Smooth muscle cell of the brain vasculature (primary cell): ENCODE measurements at places on chromosomes 11 and 22.

GRCh38 chr11:68282141-68282860, 10.5 kb upstream of the C11orf24 start:
- no peak for DNase-seq

DNA sequence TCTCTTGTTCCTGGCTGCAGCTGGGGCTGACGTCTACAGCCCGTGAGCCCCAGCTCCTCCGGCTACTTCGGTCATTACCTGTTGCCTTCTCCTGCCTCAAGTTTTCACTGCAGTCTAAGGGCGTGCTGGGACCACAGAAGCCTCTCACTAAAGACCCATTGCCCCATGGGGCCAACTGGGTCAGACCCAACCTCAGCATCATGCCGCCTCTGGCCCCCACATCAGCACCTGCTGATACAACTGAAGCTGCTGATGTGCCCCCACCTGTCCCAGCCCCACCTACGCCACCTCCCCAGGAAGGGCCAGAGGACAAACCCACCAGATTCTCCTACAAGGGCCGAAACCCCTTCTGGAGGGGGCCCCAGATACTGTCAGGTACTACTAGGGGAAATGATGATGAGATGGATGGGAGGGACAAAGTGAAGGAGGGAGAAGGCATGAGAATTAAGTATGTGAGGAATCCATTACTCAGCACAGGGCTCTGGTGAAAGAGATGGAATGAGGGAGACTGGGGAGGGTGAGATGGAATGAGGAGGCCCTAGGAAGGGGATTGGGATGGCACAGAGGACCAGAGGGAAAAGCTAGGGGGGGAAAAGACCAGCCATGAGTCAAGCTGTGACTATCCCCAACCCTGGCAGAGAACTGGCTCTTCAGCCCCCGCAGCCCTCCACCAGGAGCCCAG, 5.1 kb downstream of the C11orf42 start:
- no peak for DNase-seq

DNA sequence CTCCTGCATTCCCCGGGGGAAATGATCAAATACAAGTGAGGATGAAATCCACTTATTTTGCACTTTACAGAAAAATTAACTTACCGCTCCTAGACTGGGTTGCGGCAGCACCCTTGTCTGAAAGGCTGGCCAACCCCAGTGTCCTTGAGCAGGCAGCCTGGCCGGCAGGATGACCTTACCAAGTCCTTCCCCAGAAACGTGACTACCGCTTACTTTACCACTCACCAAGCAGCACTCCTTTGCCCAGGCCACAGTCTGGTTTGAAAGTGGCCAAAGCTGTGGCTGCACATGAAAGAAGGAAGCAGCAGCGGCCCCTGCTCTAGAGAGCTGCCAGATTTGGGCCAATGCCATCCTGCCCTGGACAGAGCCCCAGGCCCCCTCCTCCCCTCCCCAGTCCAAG, 20.3 kb downstream of the MYH9 start:
- DNase-seq: no peak

DNA sequence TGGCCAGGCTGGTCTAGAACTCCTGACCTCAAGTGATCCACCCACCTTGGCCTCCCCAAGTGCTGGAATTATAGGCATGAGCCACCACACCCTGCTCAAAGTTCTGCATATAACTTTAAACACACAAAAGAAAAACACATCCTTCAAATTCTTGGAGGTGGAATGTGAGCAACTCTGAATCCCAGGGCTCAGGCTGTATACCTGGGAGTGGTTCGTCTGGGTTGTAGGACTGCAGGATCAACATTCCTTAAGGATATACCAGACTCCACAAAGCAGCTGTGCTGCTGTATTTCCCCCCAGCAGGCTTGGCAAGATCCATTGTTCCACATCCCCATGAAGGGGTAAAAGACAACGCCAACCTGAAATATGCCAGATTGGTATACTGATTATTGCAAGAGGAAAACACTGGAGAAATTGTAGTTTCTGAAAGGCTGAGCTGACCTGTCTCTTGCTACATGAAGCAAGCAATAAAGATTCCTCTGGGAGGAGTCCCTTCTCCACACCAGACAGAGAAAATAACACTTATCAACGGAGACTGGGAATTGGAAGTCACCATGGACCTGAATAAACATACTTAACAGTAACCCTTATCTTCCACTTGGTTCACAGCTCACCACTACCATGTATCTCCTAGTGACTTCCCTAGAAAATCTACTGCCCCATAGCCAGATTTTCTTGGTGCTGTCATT, 12.2 kb upstream of the RPS3 start:
- DNase-seq: no peak

DNA sequence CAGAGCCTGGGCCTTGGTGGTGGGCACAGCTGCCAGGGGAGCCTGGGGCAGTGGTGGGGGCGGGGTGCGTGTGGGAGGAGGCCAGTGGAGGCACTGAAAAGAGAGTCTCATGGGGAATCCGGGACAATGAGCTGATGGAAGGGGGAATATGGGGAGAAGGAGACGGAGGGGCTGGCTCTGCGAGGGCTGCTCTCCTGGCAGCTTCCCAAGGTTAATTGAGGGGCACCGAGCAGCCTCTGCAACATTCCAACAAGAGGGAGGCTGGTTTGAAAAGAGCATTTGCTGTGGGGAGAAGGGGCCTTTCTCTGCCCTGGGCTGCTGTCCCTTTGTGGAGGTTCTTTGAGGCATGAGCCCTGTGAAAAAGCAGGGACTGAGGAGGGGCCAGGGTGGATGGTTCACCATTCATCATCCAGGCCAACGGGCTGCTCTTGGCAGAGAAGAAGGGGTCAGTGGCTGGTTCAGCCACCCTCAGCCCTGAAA, 9.4 kb upstream of the IGSF9B start:
- no peak for DNase-seq

- DNase-seq: no peak
Measured at GRCh38 chr11:36248436-36248835, 40.8 kb downstream of the COMMD9 start.

DNA sequence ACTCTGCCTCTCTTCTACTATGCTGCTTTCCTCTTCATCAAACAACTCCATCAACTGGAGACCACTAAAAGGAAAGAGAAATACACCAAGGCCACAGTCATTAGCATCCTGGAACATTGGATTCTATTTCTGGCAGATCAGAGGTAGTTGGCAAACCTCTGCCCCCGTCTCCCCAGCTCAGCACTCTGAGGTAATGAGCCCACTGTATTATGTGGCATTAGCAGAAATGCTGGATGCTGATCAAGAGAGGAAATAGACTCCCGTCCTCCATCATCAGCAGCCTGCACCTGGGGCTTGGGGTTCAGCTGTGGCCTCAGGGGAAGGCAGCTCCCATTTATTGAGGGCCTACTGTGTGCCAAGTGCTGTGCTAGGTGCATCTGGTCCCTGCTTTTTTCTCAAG, 9.0 kb upstream of the RASD2 start:
- DNase-seq: no peak

DNA sequence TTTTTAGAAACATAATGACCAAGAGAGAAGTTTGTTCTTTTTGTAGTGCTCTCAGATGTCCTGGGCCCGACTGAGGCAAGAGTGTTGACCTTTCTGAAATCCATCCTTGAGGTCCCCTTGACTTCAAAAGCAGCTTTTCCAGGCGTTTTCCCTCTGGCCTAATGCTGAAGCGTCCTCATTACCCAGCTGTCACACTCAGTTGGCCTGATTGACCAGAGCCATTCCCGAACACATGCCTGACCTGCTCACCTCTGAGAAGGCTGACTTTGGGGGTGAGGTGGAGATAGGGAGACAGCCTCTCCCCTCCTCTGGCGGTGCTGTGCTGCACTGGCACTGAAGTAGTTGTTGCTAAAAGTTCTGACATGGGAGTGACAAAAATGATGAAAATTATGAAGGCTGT, 66.9 kb downstream of the ALX4 start:
- no peak for DNase-seq

GRCh38 chr11:120147950-120148270, 10.0 kb upstream of the TRIM29 start:
- DNase-seq: no peak

GRCh38 chr11:62433904-62434276, 15.1 kb downstream of the SCGB1A1 start:
- no peak for DNase-seq

GRCh38 chr11:37230865-37231264, 632.8 kb upstream of the RAG2 start:
- no peak for DNase-seq

- no peak for DNase-seq
Measured at GRCh38 chr11:32643526-32643925, 59.9 kb downstream of the EIF3M start.

DNA sequence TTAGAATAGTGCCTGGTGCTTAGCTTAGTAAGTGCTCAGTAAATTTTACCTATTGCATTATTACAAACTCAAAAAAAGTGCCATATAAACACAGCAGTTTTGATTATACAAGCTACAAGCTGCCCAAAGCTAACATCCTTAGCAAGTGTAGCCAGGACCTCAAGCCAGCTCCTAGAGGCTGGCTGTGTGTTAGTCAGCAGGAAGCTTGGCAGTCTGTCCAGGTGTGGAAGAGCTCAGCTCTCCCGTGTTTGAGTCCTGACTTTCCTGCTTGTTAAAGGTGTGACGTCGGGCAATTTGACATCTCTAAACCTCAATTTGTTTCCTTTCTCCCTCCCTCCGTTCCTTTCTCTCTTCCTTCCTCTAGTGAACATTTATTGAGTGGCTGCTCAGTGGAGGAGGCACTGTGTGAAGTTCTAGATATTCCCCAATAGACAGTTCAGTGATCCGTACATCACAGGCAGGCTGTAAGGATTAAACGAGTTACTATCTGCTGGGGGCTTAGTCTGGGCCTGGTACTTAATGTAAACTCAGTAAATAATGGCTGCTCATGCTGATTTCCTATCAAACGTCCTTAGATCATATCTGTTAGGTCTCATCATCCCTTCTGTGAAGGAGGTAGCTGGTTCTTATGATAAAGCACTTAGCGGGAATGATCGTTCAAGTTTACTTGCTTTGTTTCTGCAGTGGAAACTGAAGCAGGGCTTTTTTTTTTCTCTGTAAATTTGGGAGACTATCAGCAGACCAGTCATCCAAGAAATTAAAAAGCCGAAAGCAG, 68.7 kb downstream of the PRR5L start:
- DNase-seq: no peak

GRCh38 chr11:60118338-60118737, 29.9 kb downstream of the MS4A2 start:
- no peak for DNase-seq

DNA sequence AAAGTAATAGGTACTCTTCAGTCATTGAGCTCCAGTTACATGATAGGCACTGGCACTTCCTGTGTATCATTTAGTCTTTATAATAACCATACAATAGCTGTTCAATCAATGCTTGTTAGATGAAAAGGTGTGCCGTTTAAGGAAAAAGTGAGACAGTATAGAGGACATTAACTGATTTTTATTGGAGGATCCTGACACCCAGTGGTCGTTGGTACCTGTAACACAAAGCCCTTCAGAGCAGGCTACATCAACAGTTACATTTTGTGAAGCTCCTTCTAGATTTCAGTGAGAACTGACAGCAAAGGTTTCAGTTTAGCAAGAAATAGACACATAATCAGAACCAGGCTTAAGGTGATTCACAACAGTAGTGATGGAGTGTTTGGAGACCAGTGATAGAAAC, 44.2 kb downstream of the CCDC81 start:
- no peak for DNase-seq

DNA sequence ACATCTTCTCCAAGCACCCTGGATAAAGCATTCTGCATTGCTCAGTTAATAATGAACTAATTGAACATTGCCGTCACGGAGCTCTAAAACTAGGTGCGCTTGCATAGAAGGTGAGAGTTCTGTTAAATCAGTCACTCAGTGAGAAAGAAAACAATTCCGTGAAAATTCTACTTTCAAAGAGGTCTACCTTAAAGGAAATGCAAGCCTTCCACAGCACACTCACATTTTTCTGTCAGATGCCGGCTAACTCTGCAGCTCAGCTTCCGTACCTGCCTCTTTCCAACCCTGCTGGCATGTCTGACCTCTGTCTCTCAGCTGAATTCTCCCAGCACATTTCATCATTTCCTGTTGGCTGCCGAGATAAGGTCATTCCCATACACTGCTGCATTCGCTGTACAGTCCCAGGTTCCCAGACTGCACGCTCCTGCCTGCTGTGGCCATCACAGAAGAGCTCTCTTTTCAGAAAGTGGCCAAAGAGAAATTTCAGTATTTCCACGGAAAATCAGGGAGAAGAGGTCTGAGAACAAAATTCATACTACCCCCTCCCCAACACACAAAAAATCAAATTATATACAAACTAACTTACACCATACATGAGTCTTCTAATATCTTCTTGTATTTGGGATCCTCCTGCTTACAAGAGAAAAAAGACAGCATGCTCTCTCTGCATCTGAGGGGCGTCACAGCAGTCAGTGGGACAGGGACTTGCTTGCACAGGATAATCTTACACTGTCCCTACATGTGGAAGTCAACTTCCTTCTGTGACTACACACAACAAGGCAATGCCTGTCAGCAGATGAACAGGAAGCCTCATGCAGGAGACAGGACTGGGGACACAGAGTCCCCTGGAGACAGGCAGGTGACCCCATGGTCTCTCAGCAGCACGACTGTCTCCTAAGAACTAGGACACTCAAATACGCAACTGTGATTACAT, 55.1 kb downstream of the PACSIN2 start:
- no peak for DNase-seq

- DNase-seq: no peak
Measured at GRCh38 chr22:35292786-35293185, 6.9 kb upstream of the TOM1 start.

GRCh38 chr11:66851239-66851596, 5.6 kb upstream of the LRFN4 start:
- DNase-seq: no peak

DNA sequence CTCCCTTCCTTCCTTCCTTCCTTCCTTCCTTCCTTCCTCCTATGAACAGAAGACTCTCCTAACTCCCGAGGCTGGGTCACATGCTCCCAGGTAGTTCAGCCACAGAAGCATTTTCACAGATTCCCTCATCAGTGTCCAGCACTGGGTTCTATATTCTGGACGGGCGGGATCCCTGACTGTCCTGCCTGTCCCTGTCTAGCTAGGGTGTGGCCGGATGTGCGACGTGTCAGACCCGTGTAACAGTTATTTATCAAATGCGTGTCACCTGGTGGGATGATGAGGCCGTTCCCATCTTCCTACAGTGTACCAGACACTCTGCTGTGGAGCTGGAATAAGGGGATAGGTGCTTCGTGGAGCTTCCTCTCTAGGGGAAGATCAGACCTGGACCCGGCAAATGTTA, 901.0 kb downstream of the BRD1 start:
- DNase-seq: no peak
